ENCODE measurements at places on chromosomes 1 and 21. TPM values are rescaled to one million over a fixed set of nuclear protein-coding genes. Genes with fewer than 3 reads are reported as not detected.

DNA sequence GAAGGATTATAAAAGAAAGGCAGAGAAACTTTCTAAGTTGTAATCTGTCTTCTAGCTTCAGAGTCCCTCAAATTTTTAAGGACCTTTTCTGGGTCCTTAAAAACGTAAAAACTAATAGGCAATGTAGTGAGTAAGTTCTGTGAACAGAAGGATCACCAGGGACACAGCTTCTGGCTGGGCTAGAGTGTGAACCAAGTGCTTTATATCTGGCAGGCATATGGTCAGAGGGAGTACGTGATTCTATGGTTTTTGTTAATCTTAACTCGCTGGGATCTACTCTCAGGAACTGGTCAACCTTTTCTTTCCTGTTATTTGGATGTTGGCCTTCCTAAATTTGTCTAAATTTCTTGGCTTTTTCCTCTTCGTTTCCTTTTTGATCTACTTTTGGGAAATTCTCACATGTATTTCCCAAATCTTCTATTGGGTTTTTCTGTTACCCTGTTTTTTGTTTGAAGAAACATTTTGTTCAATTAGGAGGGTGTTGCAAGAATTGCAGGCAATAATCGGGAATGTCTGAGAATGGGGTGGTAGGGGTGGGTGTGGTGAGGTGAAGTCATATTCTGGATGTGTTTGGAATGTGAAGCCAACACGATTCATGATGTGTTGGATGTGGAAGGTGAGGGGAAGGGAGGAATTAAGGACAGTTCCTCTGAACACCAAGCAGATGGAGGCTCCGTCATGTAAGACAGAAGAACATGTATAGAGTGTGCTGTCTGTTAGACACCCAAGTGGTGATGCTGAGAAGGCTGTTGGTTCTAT is 193.2 kb downstream of the FMN2 start:
- DNase-seq: no peak

DNA sequence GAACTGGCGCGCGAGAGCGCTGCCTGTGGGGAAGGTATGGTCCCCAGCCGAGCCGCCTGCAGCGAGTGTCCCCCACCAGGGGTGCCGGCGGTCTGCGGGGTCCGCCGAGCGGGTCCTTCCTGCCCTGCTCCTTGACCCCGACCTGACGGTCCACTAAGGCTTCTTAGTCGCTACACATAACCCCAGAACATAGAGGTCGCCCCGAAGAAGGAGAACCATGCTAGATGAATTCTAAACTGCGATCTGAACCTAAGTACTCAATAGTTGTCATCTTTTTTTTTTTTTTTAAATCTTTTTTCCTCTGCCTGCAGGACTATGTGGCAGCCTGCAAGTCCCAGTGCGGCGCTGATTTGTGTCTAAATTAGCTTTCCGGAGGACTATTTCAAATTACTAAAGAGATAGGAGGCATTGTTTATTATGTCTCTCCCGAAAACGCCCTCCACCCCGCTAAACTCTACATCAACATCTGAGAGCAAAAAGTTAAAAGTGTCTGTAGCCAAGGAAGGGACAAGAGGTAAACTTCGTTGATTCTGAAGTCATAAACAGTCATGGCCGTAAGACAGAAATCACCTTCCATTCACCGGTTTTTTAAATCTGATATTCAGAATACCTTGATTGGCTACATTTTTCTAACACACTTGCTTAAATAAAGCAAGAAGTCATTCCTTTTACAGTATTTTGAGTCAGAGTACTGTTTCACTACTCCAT is 476 bp downstream of the AXDND1 start:
- DNase-seq: no peak

KPRP gene
- not detected for polyA plus RNA-seq

DNA sequence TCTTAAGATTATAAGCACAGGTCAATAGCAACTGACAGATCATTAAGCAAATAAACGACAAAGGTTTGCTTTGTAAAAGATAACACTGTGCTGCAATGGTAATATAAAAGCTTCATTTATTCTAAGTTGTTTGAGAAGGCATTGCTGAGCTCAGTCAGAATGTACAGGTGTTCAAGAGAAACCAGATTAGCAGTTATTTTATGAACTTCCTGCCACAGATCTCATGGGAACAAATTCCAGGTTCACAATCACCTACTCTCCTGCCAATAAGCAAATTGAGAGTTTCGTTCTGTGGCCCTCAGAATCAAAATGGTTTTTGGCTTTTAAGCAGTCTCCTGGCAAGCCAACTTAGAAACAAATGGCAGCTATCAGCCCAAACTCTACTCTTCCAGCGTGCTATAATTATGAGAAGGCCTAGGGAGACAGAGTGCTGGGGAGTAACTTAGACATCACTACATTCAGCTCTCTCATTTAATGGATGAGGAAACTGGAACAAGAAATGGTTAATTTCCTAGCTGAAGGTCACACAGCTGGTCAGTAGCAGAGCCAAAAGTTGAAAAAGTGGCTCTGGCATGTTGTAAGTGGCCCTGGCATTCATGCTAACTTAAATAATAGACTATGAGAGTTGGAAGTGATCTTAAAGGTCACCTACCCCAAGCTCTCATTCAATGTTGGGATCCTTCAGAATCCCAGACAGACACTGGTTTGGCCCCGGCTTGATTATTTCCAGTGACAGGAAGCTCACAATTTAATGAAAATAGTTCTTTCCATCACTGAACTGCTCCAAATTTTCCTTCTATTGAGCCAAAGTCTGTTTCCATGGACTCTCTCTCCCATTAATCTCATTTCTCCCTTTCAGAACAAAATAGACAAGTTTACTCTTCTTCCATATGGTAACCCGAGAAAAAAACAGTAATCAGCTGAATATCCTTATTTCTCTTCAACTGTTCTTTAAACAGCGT is 82.6 kb upstream of the EDEM3 start:
- DNase-seq: no peak

SH2D5 gene
- 1.7 TPM for polyA plus RNA-seq

DNA sequence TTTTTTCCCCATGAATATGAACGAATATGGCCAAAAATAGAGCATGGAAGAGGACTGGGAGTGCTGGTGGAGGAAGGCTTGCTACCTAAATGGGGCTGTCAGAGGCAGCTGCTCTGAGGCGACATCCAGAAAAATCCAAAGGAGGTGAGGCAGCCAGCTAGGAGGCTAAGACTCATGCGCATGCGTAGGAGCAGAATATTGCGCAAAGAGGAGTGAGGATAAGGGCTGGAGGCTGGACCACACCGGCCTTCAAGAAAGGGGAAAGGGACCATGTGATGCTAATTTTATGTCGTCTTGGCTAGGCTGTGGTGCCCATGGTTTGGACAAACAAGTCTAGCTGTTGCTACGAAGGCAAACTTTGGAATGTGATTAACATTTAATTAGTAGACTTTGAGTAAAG is 30.5 kb downstream of the HEYL start:
- DNase-seq: no peak

- DNase-seq: no peak
Observed at GRCh38 chr1:10663678-10664035, 132.8 kb downstream of the CASZ1 start.

DNA sequence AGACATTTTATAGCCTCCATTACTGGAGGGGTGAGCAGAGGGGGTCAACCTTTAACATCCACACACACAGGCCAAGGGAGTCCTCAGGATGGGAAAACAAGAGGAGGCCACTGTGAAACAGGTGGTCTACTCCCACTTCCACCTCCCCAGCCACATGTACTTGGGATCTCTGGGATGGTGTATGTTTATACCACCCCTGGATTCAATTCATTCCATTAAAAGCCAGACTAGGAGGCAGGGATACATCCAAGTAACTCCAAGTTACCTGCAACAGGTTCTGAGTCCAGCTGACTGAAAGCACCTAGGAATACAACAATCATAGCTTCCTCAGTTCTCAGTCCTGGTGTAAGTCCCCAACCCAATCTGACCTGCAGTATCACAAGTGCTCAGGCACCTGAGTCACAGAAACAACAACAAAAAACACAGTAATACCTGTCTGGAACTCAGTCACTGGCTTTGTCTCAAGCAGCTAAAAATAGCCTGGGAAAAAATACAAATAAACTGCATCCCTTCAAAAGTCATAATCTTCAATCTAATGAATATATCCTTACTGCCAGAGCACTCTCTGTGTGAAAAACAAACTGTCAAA is 9.8 kb downstream of the ERI3 start:
- no peak for DNase-seq

EBNA1BP2 gene
- polyA plus RNA-seq: 81.9 TPM
